ENCODE measurements at places on chromosomes 1 and 21.

DNA sequence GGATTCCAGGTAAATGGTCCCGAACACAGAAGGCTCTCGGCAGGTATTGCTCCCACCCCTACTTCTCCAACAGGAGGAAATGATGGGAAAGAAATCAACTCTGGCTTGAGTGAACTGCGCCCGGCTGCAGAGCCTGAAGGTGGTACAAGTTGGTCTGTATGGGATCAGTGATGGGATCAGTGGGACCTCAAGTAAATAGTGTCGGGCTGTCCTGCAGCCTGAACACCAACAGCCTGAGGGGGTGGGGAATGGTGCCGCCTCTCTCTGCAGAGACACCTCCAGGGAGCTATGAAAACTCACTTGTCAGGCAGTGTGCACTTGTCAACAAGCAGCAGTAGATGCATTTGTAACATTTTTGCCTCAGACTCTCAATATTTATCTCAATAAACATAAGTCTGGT is 183.5 kb downstream of the MATN1 start:
- DNase-seq, result no peak

- DNase-seq, result no peak
Measured at GRCh38 chr21:34962586-34963222, 86.4 kb downstream of the RUNX1 start.

DNA sequence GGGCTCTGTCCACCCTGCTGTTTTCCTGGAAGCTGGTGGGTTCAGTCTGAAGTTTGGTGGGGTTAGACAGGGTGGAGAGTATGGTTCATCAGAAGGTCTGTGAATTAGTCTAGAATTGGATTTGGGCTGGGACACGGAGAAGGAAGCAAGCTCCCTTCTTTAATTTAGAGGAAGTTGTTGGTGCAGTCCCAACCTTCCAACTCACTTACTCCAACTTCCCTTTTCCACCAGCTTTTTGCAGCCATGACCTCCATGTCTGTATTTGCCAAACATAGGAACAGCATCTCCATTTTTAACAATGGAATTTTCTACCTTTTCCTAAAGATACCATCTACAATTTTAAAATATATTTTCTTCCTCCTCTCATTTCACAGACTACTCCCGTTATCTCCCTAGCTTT is 28.5 kb upstream of the PRELP start:
- DNase-seq, result no peak

GRCh38 chr21:32990666-32991065 is 35.1 kb upstream of the OLIG2 start:
- DNase-seq, result no peak

DNA sequence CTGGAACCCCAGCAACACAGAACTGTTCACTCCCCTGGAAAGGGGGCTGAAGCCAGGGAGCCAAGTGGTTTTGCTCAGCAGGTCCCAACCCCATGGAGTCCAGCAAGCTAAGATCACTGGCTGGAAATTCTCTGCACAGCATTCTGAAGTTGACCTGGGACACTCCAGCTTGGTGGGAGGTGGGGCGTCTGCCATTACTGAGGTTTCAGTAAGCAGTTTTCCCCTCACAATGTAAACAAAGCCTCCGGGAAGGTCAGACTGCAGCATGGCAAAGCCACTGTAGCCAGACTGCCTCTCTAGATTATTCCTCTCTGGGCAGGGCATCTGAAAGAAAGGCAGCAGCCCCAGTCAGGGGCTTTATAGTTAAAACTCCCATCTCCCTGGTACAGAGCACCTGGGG is 59.7 kb downstream of the INKA2 start:
- no peak for DNase-seq

- no peak for DNase-seq
Measured at GRCh38 chr1:77950873-77951272, 28.0 kb downstream of the FUBP1 start.

DNA sequence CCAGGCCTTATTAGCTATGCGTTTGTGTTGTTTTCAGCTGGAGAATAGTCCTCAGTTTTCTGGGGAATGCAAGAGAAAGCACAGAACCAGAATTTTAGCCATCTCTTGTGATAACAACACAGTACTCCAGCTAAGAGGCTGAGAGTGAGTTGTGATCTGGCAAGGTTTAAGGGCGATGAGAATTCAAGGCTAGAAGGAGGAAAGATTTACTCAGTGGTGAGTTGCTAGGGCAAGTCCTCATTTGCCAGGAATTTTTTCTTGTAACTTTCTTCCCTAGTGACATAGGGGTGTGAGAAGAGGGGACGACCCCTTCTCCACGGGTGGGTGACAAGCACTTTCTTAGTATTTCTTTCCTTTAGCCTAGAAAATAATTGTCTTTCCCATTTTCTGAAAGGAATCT is 53.2 kb downstream of the HHAT start:
- no peak for DNase-seq

- DNase-seq, result no peak
Measured at GRCh38 chr1:154533952-154534844, 24.3 kb downstream of the UBE2Q1 start.

GRCh38 chr1:222620566-222620965 is 2.7 kb downstream of the MIA3 start:
- DNase-seq, result no peak

- DNase-seq, result no peak
Measured at GRCh38 chr1:40628903-40629292, 36.6 kb downstream of the RIMS3 start.

GRCh38 chr1:10374442-10374860 is 24.4 kb upstream of the PGD start:
- DNase-seq, result no peak

DNA sequence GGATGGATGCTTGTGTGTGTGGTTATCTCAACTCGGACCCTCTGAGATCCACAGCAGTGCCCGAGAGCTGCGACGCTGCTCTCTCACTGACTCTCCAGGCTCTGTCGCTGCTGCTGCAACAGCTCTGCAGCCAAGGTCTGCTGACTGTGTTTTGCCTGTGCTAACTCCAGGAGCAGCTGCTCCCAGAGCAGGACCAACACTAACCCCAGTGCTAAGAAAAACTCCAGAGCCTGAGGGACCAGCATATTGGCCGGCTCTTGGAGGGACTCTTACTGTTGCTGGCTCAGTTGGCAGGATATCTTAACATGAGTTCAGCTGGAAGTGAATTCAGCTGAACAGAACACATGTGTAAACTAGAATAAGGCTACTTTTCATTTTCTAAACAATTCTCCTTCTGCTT is 4.4 kb downstream of the LCE2C start:
- DNase-seq, result no peak

DNA sequence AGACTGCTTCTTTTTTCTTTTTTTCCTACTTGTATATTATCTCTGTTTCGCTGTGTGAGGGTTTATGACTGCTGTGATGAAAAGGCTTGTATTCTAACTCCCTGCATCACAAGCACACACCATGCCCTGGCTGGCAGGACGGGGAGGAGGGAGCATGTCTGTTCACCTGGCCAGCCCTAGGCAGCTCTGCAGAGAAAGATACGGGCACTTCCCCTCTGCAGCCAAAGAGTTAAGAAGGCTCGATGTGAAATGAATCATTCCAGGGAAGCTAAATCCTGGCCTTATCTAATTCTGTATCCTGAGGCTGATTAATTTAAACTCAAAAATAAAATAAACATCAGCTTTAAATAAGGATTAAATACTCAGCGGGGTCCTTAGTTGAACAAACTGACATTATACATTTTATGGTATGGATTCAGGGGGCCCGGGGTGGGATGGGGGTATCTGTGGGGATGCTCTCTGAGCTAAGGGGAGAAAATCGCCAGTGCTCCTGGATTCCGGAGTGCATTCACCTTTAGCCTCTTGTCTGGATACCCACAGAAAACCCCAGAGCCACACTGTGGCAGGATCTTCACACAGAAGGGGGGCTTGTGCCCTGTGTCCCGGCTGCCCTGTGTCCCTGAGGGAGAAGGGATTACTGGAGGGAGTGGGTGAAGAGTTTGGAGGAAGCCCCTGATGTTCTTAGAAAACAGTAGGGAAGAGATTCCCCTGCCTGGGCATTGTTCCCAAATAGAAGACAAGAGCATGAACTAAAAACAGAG is 321.5 kb downstream of the NPHP4 start:
- DNase-seq, result no peak

DNA sequence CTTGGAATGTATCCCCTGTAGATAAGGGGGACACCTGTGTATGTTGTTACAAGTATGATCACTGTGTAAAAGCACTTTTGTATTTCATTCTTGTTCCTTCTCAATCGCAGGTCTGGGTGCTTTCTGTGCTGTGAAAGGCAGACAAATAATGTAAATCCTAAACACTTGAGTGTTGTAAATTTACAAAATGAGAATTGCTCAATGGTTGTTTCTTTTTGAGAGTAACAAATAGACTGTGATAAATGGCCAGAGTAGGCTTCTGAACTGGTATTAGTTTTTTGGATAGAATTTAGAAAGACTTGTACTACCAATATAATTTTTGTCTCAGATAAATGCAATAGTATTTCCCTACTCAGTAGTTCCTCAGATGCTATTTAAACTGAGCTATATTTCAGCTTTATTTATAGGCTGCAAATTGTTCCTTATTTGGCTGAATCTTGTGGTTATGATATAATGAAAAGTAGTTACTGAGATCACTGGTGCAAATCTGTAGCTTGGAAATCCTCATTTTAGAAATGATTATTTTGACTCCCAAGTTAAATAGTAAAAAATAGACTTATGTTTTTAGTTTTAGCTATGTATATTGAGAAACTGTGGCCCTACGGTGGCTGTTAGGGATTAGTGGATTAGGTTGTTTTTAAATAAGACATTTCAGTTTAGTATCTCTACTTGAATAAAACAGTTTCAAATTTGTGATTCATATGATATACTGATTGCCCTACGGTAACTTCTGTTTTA is 9.2 kb downstream of the BACH1 start:
- DNase-seq, result no peak

GRCh38 chr1:230770317-230770716 is 23.1 kb downstream of the CAPN9 start:
- no peak for DNase-seq

- DNase-seq, result no peak
Measured at GRCh38 chr1:218341325-218341724, 3.8 kb upstream of the TGFB2 start.

GRCh38 chr21:43573921-43574320 is 85.4 kb downstream of the HSF2BP start:
- DNase-seq, result no peak

GRCh38 chr1:1939296-1940122 is 20.4 kb upstream of the TMEM52 start:
- DNase-seq, result no peak

- no peak for DNase-seq
Measured at GRCh38 chr1:117174851-117175250, 35.9 kb downstream of the VTCN1 start.

GRCh38 chr1:226772446-226773139 is 33.5 kb upstream of the ITPKB start:
- DNase-seq, result no peak

DNA sequence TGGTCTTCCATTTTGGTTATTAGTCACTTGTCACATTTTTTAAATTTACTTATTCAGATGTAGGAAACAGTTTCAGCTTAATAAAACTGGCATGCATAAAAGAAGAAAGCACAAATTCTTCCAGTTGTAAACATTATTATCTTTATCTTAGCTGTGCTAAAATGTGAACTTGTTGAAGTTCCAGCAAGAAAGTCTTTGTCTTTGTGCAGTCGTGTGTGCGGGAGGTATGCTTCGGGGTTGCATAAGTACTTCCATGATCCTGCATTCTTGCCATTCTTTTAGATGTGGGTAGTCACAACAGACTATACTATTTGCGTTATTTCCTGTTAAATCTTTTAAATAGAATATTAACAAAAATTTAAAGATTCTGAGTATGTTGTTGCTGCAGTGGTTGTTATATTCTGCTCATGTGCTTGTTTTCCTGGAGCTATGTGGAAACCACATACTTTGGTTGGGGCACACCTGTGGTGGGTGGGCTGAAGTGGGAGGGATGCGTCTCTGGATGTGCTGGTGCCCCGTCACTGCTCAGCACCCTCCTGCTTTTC is 49.9 kb downstream of the CBS start:
- no peak for DNase-seq

GRCh38 chr1:175481126-175482070 is 262.0 kb downstream of the TNR start:
- peak; percentile 38 for DNase-seq

GRCh38 chr1:149997585-149998262 is 12.8 kb downstream of the OTUD7B start:
- DNase-seq, result peak; percentile 84

- DNase-seq, result peak; percentile 92
Measured at GRCh38 chr1:54329312-54330003, 76.7 kb downstream of the SSBP3 start.

- DNase-seq, result no peak
Measured at GRCh38 chr1:108357802-108358201, 92.3 kb upstream of the NBPF6 start.

DNA sequence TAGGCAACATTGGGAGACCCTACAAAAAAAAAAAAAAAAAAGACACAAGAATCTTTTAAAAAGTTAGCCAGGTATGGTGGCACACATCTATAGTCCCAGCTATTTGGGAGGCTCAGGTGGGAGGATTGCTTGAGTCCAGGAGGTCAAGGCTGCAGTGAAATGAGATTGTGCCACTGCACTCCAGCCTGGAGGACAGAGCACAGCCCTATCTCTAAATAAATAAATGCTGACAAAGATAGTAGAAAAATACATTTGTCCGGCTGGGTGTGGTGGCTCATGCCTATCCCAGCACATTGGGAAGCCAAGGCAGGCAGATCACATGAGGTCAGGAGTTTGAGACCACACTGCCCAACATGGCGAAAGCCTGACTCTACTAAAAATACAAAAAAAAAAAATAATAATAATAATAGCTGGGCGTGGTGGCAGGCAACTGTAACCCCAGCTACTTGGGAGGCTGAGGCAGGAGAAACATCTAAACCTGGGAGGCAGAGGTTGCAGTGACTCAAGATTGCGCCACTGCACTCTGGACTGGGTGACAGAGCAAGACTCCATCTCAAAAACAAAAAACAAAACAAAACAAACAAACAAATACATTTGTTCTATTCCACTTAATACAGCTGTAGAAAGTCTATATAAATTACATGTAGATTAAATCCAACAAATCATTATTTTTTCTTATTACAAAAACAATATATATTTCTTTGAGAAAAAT is 48.5 kb downstream of the PHACTR4 start:
- DNase-seq, result no peak

DNA sequence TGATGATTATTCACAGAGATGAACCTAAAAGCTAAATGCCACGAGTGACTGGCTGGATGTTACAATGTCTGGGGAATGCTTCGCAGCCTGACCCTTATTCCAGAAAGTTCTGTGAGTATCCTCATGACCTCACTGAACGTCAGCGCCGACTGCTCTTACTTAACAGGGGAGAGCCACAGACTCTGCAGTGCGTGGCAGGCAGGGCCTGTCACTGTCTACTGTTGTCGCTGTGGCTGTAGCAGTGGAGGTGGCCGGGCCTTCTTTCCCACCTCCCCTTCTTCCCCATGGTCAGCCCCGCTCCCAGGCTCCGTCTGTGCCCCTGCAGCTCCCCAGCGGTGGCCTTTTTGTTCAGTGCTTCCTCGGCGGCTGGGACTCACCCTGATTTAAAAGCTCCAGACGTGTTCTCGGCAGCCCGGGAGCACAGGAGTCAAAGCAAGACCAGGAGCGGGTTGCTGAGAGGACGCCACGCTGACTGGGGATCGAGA is 52.2 kb upstream of the TARBP1 start:
- DNase-seq, result no peak

DNA sequence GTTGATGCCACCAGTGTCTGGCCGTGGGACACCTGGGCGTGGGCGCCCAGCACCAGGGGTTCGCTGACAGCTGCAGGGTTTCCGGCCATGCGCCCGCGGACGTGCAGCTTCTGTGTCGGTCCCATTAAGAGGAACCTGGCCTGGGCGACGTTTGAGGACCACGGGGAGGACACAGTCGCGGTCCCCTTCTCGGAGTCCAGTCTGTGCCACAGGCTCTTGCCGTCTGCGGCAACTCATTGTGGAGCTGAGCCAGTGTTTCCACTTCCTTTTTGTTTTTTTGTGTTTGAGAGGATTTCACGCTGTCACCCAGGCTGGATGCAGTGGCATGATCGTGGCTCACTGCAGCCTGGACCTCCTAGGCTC is 1.6 kb upstream of the C1orf159 start:
- no peak for DNase-seq

Measured in pons (tissue), 1 donor.